ENCODE measurements at places on chromosomes 4 and X. TPM values are rescaled to one million over a fixed set of nuclear protein-coding genes. Genes with fewer than 3 reads are reported as not detected.

Gene CXCL11
- not detected for polyA plus RNA-seq

Gene F8A1
- 26.1 TPM for polyA plus RNA-seq

- DNase-seq: no peak
Observed at GRCh38 chrX:102979536-102979935, 42.5 kb downstream of the RAB40AL start.

DNA sequence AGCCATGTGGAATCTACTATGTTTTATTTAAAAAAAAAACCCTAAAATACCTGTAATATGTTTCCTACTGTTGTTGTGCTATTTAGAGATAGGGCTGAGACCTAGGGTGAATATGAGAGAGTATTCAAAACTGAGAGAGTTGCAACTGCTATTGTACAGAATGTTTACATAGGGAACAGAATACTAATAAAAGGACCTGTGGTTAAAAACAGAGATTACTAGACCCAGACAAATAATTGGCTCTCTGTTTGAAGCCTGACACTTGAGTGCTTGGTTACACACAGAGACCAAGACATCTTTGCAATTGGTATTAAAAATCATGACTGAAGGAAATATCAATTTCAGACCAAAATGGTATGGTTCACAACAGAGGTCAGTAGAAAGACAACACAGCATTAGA lies 278.9 kb upstream of the GIMD1 start:
- no peak for DNase-seq
